ENCODE measurements at places on chromosomes 6 and 20.

DNA sequence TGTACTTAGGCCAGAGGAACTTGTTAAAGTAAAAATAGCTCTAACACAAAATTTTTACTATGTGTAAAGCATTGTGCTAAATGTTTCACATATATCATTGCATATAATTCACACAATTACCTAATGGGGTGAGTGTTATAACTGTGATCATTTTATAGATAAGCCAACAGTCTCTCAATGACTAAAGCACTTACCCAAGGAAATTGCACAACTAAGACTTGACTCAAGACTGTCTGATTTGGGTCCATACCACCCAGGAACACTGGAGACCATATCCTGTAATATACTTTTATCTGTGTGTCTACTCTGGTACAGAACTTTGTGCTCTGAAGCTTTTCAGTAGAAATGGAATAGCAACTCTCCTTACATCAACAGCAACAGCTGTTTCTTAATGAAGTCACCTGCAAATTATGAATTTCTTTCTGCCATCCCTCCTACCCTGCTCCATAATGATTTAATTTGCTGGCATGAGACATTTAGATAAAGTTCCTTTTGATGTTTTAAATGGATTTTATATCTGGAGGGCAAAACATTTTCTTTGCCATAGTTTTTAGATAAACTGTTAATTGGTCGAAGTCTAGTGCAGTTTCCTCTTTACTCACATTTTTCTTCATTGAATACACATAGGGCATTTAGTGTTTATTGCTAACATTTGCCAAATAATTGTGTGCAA lies 47.5 kb downstream of the TSPYL4 start:
- no peak for DNase-seq

DNA sequence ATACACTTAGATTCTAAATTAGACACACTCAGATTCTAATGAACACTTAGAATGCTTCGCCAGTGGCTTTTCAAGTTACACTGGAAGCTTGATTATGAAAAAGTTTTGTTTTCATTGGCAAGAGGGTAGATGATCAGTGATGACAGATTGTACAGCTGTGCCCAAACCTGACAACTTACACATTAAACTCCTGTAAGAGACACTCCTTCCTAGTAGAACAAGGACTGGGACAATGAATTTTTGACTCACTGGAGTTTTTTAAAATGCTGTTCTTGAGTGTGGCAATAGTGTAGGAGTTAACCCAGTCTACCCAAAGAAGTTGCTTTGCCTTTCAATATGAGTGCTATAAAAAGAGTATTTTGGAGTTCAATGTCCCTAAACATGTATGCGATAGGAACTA lies 140.8 kb downstream of the SLC16A10 start:
- DNase-seq, result no peak

DNA sequence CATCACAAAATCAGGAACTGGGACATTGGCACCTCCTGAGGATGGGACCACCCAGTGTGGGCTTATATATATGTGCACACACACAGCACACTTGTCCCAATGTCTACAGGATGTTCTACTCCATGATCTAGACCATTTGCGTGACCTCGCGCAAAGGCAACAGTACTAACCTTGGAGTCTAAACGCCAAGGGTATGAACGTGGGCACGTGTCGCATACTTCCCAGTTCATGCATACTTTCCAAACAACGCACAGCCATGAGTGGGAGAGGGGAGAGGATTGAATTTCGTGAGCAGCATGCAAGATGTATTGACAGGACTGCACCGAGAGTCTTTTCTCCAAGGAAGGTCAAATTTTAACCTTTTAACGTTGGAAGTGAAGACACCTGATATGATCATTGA lies 214.2 kb upstream of the QKI start:
- DNase-seq, result no peak

DNA sequence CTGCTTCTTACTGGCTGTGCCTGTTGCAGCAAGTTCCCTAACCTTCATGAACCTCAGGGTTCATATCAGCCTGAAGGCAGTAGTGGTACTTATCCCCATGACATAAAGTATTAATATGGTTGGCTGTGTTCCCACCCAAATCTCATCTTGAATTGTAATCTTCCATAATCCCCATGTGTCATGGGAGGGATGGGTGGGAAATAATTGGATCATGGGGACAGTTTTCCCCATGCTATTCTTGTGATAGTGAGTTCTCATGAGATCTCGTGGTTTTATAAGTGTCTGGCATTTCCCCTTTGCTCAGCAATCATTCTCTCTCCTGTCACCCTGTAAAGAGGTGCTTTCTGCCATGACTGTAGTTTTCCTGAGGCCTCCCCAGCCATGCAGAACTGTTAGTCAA lies 61.8 kb downstream of the FAM229B start:
- no peak for DNase-seq

GRCh38 chr6:16729183-16729691 lies 32.0 kb downstream of the ATXN1 start:
- DNase-seq, result no peak

DNA sequence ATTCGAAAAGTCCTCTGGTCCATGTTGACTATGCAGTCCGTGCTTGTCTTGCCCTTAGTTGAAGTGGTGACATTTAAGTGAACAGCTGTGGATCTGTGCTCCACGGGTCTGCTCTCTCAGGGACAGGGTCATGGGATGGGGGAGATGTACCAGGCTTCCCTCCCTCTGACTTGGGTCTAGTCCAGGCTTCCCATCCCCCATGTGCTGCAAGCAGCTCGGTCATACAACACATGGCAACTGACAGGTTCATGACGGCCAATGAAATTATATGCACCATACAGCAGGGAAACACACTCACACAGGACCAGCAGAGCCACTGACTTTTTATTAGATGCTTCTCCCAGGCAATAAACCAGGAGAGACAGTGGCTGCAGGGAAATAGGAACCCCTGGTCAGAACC lies 201.4 kb downstream of the PTPRT start:
- DNase-seq, result no peak

GRCh38 chr20:44109951-44110361 lies 77.0 kb downstream of the JPH2 start:
- DNase-seq, result no peak

Data from central memory CD8-positive, alpha-beta T cell (primary cell).